ENCODE measurements at places on chromosomes 3 and 15.
A peak's percentile ranks its signal among the peaks of the same experiment; 100 is the strongest.

GRCh38 chr15:74127954-74128784 is 2.2 kb upstream of the ISLR2 start:
- no peak for DNase-seq

DNA sequence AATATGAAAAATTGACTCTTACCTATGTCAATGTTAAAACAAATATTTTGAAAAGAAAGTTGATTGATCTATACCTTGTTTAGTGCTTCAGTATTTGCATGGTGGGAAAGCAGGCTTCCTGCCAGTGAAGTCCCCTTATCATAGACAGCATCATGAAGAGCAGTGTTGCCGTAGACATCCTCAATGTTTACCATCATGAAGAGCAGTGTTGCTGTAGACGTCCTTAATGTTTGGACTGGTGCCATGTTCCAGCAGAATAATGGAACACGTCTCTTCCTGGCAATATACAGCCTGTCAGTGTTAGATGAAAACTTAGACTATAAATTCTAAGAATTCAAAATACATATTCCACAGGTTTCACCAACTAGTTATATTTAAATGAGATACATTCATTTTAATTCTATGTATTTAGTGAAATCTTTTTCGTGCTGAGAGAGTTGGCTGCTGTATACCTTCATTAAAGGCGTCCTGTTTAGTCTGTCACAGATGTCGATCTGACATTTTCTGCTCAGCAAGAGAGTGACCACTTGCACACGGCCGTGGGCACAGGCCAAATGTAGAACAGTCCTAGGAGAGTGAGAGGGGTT is 116.8 kb downstream of the LMLN start:
- DNase-seq = no peak

DNA sequence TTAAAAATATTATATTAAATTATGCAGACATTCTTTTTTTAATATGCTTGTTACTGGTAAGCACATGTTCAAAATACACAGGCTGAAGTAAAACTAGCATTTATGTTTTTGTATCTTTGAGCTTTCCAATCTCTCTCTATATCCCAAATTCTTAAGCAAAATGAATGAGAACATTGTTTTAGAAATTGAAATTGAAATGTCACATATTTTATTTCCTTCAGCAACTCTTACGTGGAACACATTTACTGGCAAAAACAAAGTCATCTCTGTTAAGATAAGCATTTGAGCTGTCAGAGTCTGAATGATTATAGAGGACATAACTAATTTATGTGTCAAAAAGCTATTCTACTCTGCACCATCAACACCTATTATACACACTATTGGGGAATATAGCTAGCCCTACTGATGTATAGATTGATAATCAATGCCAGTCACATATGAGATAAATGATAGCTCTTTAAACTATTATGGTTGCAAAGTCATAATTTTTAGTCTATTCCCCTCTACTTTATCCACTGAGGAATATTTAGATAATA is 535.4 kb upstream of the BCHE start:
- DNase-seq = no peak

- no peak for DNase-seq
Observed at GRCh38 chr15:67266870-67267269, 12.3 kb downstream of the IQCH start.

- DNase-seq = no peak
Observed at GRCh38 chr3:171443211-171443957, 16.8 kb downstream of the TNIK start.

DNA sequence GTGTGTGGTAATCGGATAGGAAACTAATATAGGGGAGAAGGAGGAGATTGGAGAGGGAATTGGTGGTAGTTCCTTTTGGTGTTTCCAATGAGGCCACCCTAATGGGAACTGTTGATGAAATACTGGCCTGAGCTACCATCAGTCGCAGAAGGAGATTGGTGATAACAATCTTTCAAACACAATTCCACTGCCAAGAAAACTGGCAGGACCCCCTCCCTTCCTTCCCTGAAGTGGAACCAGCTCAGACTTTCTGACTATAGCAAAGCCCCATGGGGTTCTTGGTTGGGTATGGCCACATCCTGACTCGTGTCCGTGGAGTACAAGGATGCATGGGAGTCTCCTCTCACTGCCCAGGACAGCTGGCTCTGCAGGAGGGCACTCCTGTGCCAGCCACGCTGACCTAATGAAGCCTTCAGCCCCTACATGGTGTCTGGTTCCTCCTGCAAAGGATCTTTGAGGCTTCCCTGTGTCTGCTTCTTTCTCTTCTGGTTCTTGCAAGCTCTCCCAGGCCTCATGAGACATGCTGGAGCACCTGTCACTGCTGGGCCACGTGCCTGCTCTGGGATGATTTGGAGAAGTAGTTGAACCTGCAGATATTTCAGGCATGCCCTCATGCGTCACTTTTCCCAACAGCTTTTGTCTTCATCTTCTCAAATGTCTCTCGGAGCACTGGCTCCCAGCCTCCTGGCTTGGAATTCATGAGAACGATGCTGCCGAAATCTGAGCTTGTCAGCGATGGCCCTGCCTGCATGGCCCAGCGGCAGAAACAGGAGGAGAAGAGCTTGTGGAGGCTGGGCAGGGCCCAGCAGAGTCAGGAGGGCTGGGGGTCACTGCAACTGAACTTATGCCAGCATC is 90.0 kb upstream of the ADPGK start:
- no peak for DNase-seq

DNA sequence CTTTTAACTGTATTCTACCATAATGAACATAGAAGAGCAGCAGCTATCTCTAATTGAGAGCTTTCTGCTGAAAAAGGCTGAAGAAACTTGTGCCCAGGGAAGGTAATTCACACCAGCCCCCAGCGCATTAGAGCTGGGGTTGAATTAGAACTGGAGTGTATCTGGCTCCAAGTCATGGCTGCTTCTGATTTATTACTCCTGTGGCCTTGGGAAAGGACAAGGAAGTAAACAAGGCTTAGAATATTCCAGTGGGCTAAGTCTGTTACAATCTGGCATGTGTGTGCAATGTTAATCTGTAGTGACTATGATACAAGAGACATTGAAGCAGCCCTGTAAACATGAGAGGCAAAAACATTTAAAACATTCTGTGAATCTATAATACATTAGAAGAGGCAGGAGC is 18.1 kb downstream of the CPA3 start:
- no peak for DNase-seq

DNA sequence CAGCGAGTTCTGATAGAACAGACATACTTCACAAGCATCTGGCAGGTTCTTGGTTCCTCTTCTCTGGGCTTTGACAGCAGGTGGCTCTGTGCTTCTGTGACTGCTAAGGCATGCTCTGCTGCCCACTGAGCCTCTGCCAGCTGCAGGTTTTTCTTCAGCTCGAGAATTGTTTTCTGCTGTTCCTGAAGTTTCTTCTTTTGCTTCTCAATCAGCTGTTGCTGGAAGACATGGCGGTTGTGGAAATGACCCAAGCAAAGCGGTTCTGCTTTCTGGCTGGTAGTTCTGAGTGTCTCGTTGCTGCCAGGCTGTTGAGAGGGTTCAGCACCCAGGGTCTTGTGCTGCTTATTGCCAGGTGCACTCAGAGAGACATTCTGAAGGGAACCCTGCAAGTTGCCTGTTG is 50.8 kb downstream of the CCDC191 start:
- DNase-seq = no peak

DNA sequence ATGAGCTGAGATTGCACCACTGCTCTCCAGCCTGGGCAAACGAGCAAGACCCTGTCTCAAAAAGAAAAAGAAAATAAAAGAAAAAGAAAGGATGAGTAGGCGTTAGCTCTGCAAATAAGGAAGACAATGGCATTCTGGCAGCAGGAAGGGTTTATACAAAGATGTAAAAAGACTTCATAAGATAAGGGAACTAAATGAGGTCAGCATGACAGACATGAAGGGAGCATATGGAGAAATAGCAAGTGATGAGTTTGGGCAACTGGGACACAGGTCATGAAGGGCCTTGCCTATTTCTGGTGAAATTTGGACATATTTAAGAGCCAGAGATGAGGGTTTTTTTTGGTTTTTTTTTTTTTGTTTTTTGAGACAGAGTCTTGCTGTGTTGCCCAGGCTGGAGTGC is 24.5 kb downstream of the TMEM266 start:
- DNase-seq = no peak

DNA sequence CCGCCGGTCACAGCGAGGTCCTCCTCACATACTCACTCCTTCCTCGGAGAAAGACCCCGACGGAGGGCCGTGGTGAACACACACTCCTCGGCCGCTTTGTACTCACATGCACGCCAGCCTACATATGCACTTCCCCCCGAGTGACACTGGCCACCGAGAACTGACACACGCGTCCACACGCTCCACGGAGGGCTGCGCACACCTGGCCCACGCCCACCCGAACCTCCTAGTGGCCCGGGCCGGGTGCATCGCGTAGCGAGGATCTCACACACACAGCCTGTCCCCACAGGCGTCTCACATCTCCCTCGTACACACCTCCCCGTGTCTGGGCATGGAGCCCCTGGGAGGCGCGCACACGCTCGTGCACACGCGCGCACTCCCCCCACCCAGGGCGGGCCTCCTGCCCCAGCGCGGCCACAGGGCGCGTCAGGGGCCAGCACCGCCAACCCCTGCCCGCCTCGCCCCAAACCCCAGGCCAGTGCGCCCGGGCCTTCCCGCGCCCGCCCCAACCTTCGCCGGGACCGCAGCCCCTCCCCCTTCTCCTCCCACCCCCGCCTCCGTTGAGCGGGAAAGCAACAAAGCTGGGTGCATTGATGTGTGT is 411 bp upstream of the C3orf70 start:
- peak; percentile 4 for DNase-seq

DNA sequence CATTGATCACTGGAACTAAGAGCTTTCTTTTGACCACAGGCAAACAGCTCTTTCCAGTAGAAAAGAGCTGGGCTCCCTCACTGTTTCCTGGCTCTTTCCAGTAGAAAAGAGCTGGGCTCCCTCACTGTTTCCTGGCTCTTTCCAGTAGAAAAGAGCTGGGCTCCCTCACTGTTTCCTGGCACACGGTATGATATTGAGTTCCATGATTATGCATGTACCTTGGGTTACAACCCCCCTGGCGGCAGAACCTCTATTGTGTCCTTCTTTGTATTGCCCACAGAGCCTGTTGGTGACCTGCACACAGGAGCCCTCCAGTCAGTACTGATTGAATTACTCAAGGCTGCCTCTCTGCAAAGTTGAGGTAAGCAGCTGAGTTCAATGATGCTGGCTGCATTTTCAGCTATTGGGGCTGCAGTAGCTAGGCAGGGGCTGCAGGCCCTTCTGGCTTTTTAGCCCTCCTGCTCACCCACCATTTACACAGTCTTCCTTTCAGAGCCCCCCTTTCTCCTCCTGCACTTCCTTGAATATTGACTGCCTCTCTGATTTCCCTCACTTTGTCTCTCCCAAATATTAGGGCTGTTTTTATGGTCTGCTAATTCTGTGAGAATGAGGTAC is 10.2 kb downstream of the ACKR2 start:
- no peak for DNase-seq

- no peak for DNase-seq
Observed at GRCh38 chr3:18732474-18732873, 307.3 kb upstream of the SATB1 start.

- no peak for DNase-seq
Observed at GRCh38 chr15:43009206-43009605, 88.6 kb upstream of the TTBK2 start.

DNA sequence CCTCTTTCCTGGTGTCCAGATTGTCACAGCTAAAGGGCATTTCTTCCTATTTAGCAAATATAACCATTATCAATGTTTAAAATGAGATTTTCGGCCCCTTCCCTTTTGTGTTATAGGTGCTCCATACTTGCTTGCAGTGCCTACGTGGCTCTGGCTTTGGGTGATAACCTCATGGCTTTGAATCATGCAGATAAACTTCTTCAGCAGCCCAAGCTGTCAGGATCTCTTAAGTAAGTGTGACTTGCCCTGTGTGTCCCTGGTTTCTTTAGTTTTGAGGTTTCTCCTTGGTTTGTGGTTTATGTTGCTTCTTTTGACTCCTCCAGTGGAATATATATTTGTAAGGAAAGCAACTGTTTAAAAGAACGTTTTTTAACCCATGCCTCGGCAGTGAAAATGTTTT is 58.5 kb upstream of the TRIM71 start:
- DNase-seq = peak; percentile 63

DNA sequence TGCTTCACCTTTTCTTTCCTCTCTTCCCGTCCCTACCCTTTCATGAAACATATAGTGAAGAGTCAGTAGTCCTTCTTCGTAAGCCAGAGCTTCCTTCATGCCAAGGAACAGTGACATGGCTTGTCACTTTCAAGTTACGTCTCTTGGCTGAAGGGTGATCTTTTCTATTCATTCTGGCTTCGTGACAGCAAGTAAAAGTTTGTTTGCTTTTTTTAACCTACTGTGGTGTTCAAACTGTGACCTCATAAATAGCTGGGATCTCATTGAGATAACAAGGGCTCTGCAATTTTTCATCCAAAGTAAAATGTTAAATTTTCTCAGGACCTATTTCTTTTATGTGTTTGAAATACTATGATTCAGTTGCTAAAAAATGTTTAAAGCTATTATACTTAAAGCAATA is 10.5 kb downstream of the CDIN1 start:
- DNase-seq = no peak

GRCh38 chr15:51536965-51537574 is 85.5 kb downstream of the DMXL2 start:
- no peak for DNase-seq

DNA sequence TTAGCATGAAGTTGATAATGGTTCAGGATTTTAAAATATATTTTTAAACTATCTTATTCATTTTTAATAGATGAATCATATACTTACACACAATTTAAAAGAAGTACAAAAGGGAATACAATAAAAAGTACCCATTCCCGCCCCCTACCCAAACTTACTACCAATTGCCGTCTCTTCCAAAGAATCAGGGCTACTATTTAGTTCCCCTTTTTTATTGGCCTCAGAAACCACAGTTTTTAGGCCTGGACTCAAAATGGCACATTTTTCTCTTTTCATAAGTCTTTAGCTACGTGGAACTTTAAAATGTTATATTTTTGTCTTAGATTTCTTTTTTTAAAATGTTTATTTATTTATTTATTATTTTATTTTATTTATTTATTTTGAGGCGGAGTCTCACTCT is 18.0 kb downstream of the LRRK1 start:
- no peak for DNase-seq

GRCh38 chr3:148940983-148941382 is 50.4 kb upstream of the GYG1 start:
- DNase-seq = no peak

DNA sequence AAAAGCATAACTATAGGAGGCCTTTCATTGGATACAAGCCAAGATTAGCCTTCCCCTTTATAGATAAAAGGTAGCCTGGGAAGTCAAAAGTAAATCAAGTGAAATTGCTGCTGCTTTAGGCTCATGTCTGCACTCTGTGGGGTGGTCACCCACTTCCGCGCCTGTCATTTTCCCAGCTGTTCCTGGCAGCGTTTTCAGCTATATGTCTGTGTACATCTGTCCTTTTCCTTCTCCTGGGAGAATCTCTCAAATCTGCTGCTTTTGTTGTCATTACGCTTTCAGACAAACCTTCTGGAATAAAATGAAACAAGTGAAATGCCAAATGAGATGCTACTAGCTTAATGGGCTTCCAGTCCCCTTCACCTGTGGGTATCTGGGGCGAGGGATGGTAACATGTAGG is 211.8 kb downstream of the MCTP2 start:
- DNase-seq = no peak

DNA sequence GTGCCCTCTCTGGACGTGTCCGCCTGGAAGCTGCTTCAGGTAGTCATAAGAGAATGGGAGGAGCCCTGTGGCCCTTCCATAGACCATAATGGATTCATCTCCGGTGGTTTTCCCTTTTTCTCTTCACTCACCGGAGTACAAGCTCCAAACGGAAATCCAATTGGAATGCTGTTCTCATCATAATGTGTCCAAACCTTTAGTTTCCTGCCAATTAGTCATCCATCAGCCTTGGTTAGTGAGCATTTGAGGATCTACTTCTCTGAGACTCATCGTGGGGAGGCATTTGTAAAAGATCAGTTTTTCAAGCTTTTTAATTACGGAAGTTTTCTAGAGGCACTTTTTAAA is 34.9 kb downstream of the ABHD2 start:
- DNase-seq = no peak

Measured in HL-60 (cell line).